ENCODE measurements at places on chromosomes 1 and 21. TPM values are rescaled to one million over a fixed set of nuclear protein-coding genes. Genes with fewer than 3 reads are reported as not detected.

GRCh38 chr1:246677842-246678241 is 46.4 kb upstream of the SCCPDH start:
- DNase-seq: no peak

GRCh38 chr1:17502326-17502778 is 37.1 kb upstream of the ARHGEF10L start:
- peak; percentile 83 for DNase-seq

Gene TBCE
- 21.4 TPM for total RNA-seq

DNA sequence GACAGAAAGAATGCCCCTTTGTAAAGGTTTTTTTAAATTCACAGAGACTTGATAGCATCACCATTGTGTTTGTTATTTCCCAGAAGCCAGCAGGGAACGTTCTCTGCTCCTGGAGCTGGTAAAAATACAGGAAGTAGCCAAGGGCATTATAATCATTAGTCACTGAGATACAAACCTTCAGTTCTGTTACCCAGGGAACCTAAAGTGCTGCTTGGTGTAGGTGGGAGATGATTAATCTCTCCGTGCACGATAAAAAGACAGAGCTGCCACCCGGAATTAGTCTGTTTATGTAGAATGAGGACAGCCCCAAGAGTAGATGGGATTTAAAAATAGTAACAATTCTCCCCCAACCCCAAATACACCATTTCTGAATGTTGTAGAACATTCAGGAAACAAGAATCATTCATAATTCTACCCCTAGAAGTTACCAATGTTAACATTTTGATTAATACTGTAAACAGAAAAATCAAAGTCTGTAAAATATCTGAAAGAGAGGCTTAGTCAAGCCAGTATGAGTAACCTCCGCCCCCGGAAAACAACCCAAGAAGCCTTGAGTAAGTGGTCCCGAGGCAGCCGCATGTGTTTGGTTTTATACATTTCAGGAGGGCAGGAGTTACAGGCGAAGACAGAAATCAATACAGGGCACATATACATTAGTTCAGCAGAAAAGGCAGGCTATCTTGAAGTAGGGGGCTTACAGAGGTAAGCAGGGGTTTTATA is 45.3 kb upstream of the CTBS start:
- DNase-seq: no peak

- no peak for DNase-seq
Measured at GRCh38 chr1:244391761-244392160, 59.9 kb downstream of the ADSS2 start.

- no peak for DNase-seq
Measured at GRCh38 chr1:86277936-86278335, 118.2 kb downstream of the ODF2L start.

- DNase-seq: no peak
Measured at GRCh38 chr1:181557313-181557712, 74.0 kb downstream of the CACNA1E start.

- no peak for DNase-seq
Measured at GRCh38 chr1:182754543-182755314, 34.8 kb upstream of the NPL start.

Gene CD101
- total RNA-seq: 2.8 TPM

GRCh38 chr21:41601573-41602368 is 93.8 kb upstream of the TMPRSS2 start:
- DNase-seq: no peak

Gene SLC2A5
- total RNA-seq: 8.8 TPM

DNA sequence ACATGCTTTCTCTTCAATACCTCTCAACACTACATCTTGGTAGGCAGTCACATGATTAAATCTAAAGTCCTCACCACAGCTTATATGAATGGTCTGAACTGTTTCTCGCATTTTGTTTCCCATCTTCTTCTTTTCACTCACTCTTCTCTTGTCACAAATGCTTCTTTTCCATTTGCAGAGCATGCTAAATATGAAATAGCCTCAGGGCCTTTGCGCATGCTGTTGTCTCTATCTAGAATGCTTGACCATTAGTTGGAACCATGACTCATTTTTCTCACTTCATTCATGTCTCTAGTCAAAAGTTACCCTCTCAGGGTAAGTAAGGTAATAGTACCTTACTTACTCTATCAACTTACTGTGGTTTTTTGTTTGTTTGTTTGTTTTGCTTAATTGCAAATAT is 239.7 kb downstream of the PTPRC start:
- DNase-seq: no peak

DNA sequence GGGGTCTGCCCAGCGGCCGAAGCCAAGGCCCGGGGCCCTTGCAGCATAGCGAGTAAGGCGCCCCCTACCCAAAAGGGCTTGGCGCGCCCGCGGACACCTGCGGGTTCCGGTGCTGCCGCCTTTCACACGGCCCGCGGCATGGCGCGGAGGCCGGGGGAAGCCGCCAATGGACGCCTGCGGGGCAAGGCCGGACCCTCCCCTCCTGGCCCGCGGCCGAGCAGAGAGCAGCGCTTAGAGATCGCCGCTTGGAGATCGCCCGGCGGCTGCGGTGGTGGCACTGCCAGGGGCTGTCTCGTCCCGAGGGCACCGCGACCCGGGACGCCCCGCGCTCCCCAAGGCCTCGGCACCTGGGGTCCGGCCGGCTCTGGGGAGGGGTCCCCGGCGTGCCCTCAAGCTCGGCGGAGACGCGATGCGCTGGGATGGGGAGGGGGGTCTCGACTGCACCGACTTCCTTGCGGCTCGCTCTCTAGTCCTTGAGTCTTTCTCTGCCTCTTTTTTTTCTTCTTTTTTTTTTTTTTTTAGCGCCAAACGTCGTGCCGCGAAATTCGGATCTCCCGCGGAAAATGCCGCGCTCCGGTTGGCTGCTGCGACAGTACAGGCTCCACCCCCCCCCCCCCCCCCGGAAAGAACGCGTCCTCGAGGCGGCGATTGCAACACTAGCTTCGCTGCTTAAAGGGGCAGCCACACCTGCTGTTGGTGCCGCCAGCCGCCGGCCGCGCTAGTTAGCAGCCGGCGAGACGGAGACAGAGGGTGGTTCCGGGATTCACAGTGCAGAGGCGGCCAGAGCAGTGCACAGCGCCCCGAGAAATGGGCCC is at the start of gene E2F2:
Gene E2F2, minus strand, starts transcription at position 487 of the 815 bp plus-strand sequence. Its CDS starts 440 bp downstream, at position 47.
- DNase-seq: peak; percentile 82

- DNase-seq: no peak
Measured at GRCh38 chr1:112169517-112169916, 180.0 kb upstream of the KCND3 start.

Gene PRAMEF5
- total RNA-seq: not detected

Data from mucosa of gallbladder (tissue), 1 donor.